Cardiac ventricle fibroblast (primary cell): ENCODE measurements at places on chromosomes 2 and 18. TPM values are rescaled to one million over a fixed set of nuclear protein-coding genes. Genes with fewer than 3 reads are reported as not detected.

NEU4 gene
- total RNA-seq: not detected in 2 replicates

DSEL gene
- 35.2 and 38.1 TPM in 2 replicates for total RNA-seq

RMDN2 gene
- 4.9 and 7.3 TPM in 2 replicates for total RNA-seq

SLC19A3 gene
- total RNA-seq: 5.2 and 9.9 TPM in 2 replicates

VWC2L gene
- total RNA-seq: 0.10 TPM in 1 of 2 replicates, not detected in the other

TNFAIP6 gene
- 19.3 and 29.5 TPM in 2 replicates for total RNA-seq

FMNL2 gene
- total RNA-seq: 12.8 and 14.4 TPM in 2 replicates

SERPINB3 gene
- not detected in 2 replicates for total RNA-seq

EFR3B gene
- 0.24 and 0.50 TPM in 2 replicates for total RNA-seq

CTNNA2 gene
- not detected in 2 replicates for total RNA-seq
